Effector memory CD4-positive, alpha-beta T cell (primary cell): ENCODE measurements at places on chromosomes 16 and 17.

DNA sequence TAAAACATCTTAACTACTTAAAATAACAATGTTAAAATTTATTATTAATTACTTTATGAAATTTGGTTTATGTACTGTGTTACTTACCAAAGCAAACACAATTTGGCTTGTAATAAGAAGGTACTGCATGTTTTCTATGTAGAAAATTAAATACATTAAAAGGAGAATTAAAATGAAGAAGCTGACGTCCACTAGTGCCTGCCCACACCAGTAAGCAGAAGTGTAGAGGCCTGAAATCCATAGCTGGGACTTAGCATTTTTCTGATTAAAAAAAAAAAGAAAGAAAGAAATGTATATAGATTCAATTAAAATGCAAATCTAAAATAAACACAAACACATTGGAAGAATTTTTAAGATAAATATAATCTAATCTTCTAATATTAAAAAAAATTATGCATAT, 35.8 kb upstream of the ABCA9 start:
- DNase-seq, result no peak

GRCh38 chr16:79980650-79981521, 380.3 kb upstream of the MAF start:
- no peak for DNase-seq

DNA sequence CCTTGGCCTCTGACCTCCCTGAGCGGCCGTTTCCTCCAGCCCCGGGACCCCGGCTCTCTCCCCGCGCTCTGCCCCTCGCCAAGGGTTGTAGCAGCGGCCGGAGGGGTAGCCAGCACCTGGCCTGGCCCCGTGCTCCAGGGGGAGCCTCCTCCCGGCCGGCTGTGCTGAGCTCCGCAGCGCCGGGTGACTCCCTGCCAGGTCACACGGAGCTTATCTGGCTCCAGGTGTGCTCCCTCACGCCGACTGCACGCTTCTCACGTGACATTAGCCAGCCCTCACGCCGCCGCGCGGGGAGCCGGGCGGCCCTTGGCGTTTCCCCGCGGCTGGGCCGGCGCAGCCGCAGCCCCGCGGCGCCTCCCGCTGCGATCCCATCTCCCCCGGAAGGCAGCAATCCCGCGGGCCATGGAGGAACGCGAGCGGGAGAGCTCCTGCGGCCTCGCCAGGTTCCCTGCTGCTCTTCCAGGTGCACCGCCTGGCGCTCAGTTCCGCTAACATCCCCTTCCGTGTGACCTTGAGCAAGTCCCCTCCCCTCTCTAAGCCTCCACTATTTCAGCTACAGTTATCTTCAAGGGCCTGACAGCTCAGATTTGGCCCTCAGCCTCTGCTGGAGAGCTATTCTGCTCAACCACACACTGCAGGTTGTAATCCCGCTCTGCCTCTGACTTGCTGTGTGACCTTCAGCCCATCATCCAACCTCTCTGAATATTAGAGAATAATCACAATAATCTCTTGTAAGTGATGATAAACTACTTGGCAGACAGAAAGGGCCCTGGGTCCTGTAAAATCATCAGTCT, 3.4 kb downstream of the MYO18A start:
- DNase-seq, result peak; percentile 45

DNA sequence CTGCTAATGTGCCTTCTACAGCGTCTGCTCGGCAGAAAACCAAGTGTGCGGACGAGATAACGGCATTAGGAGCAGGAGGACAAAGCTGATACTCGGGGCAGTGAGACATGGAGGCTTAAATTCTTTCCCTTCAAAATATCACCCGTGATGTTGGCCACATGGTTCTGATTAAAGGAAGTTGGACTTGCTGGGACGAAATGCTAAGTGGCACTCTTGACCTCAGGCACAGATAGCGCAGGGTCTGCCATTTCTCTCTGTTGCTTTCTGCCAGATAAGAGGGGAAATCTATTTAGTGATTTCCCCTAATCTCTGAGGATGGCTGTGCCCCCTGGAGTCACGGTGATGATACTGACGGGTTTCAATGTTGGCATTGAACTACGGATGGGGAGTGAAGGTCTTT, 509.6 kb upstream of the EEF2KMT start:
- no peak for DNase-seq

DNA sequence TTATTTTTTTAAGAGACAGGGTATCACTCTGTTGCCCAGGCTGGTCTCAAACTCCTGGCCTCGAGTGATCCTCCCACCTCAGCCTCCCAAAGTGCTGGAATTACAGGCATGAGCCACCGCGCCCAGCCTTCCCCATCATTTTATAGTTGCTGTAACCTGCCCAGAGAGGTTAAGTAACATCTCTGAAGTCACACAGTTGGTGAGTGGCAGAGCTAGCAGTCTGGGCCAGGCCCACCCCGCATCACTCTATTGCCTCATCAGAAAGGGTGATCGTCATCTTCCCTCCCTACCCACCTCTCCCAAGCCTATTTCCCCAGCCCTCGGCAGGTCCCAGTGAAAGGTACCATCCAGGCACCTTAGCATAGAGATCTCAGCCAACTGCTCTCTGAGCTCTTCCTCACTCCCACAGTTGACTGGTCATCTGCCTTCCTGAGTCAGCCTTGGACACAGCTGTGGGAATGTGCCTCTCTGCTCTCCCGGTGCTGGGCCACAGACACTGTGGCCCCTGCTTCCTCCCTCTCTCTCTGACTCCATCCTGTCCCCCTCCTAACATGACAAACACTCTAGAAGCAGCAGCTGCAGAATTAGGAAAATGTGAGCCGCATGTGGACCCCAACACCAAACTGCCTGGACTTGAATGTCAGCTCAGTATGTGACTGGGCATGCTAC, 57.1 kb downstream of the SCNN1B start:
- DNase-seq, result no peak

DNA sequence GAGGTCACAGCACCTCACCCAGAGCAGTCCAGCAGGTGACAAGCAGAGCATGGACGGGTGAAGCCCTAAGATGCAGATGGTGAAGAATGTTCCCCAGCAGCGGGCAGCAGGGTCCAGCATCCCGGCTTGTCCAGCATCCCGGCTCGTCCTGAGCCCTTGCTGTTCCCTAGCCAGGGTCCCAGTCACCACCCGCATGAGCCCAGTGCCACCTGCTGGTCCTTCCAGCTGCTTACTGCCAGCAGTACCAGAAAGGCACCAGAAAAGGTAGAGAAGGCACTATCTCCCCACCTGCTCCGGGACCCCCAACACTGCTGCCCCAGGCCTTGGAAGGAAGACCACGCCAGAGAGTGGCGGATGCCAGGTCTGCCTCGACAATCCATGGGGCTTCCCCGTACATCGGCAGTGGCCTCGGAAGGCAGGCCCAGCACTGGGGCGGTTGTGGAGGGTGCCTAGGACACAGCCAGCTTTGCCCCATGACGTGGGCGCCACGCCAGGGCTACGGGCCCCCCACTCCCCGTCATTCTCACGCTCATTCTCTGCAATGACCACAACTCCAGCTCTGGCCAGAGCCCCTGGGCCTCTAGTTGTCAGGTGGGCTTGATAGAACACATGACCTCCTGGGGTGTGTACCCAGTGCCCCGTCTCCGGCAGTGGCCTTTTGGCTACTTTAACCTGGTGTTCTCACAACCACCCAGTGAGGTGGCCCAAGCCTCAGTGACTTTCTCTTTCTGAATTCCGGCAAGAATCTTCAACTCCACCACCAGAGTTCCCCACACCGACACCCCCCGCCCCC, 1.4 kb downstream of the CENPX start:
- no peak for DNase-seq

DNA sequence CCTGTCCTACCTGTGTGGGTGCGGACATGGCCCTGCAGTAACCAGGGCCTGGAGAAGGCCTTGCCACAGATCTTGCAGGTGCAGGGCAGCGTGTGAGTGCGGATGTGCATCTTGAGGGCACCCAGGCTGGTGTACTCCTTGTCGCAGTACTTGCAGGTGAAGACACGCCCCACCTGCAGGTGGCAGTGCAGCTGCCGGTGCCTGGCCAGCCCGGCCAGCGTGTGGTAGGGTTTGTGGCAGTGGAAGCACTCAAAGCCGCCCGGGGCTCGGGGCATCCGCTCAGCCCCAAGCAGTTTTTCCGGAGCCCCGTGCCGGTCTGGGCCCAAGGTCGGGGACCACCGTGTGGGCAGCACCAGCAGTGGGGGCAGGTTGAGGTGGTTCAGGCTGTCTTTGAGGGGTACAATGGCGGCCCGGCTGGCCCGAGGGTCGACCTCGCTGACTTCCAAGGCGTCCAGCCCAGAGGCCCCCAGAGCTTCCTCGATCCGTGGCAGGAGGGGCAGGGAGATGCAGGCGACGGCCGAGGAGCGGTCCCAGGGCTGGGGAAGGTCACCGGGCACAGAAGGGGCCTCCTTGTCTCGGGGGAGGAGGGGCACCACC, 5.1 kb downstream of the SNAI3 start:
- DNase-seq, result no peak

DNA sequence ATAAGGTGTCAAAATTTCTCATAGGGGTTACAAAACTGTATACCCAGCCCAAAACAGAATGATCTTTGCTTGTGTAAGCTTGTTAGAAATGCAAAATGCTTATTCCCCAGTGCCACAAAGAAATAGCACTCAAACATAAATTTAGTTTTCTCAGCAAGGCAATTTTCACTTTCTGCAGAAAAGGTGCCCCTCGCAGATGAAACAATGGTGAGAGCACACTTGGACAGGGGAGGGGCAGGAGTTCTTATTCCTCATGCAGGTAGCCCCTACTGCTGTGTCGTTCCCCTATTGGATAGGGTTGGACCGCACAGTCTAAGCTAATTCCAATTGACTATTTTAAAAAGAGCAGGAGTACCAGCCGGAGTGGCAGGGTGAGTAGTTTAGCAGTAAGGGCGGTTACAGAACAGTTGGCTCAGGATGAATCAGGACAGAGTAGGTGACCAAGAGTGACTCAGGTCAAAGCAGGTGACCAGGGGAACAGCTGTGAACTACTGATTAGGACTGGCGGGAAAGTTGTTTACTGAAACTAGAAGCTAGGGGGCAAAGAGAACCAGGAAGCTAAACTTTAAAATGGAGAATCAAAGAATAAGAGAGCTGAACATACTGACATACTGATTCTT, 5.5 kb upstream of the LDHD start:
- no peak for DNase-seq

DNA sequence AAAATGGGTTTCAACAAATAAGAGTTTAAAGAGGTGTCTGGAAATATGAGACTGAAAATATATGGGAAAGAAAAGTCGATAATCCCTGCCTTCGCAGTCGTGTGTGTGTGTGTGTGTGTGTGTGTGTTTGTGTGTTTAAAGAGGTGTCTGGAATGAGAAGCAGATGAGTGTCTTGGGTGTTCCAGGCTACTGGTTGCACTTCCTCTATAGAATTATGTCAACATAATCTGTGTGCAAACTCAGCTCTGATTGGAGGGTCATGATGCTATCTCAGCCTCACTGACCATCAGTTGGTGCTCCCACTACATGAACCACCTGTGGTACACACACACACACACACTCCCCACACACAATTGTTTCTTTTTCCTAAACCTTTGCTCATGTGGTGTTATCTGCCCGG, 347.3 kb downstream of the NPIPA8 start:
- no peak for DNase-seq

DNA sequence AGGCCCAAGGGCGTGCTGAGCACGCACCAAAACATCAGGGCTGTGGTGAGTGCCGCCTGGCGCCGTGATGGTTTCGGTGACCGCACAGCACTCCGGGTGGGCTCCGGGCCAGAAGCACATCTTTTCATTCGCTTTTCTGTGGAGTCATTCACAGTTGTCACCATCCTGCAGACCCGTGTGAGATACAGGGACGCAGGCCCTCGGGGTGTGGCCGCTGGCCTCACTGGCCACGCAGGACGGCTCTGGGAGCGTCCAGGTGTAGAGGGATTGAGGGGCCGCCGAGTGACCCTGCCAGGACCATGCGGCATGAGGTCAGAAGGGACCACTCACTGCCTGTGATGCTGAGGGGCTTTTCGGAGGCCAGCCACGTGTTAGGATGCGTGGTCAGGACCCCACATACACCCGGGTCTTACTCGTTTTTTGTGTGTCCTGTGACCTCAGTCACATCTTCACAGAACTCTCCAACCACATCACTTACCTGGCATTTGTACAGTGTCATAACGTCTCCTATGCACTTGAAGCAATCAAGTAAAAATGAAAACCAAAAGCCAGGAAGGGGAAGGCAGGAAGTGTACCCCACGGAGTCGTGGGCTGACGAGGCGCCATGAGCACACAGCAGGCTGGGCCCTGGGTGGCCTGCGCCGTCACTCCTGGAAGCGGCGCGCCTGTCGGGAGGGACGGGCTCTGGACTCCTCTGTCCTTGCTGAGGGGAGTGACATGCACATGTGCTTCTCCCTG, 7.8 kb downstream of the ACSF3 start:
- no peak for DNase-seq
